ENCODE measurements at places on chromosomes 6 and 20. TPM values are rescaled to one million over a fixed set of nuclear protein-coding genes. Genes with fewer than 3 reads are reported as not detected.

SPAG4 gene
- total RNA-seq, result 8.0 TPM

POU5F1 gene
- total RNA-seq, result not detected

BMP7 gene
- total RNA-seq, result not detected

BIRC7 gene
- total RNA-seq, result 0.23 TPM

CNBD2 gene
- 3.6 TPM for total RNA-seq

TMEM244 gene
- not detected for total RNA-seq

PRR18 gene
- total RNA-seq, result 0.08 TPM

XKR7 gene
- 0.04 TPM for total RNA-seq

PRSS35 gene
- not detected for total RNA-seq

OR12D3 gene
- not detected for total RNA-seq

DCBLD1 gene
- total RNA-seq, result 1.9 TPM

ERMARD gene
- 24.0 TPM for total RNA-seq

SLC17A9 gene
- total RNA-seq, result 49.7 TPM

KCTD20 gene
- total RNA-seq, result 56.6 TPM

ULBP2 gene
- total RNA-seq, result 0.43 TPM

FBXL4 gene
- 13.3 TPM for total RNA-seq

ANKRD6 gene
- 2.0 TPM for total RNA-seq

MTFR2 gene
- 30.0 TPM for total RNA-seq

CPNE5 gene
- total RNA-seq, result 1.2 TPM

GJA1 gene
- total RNA-seq, result 0.24 TPM

TXLNB gene
- total RNA-seq, result 0.19 TPM

SLPI gene
- not detected for total RNA-seq

HLA-DRB1 gene
- 5.1 TPM for total RNA-seq

TGM3 gene
- not detected for total RNA-seq

MUC22 gene
- total RNA-seq, result not detected

TRAPPC3L gene
- not detected for total RNA-seq

RALGAPB gene
- 25.1 TPM for total RNA-seq

SLC25A27 gene
- total RNA-seq, result 1.5 TPM

GHRH gene
- total RNA-seq, result not detected

ZBTB12 gene
- total RNA-seq, result 3.2 TPM

MAN1A1 gene
- total RNA-seq, result 21.4 TPM

HAO1 gene
- not detected for total RNA-seq

JAG1 gene
- total RNA-seq, result 0.19 TPM

DPPA5 gene
- not detected for total RNA-seq

All from activated naive CD8-positive, alpha-beta T cell treated with anti-CD3 and anti-CD28 coated beads for 36 hours (primary cell).